ENCODE measurements at places on chromosomes 3 and 15.

GRCh38 chr3:194279701-194280360, 71.3 kb downstream of the CPN2 start:
- DNase-seq = no peak

GRCh38 chr15:45414215-45414885, 36.0 kb upstream of the GATM start:
- no peak for DNase-seq

GRCh38 chr15:80990955-80991354, 1.3 kb upstream of the MESD start:
- no peak for DNase-seq

DNA sequence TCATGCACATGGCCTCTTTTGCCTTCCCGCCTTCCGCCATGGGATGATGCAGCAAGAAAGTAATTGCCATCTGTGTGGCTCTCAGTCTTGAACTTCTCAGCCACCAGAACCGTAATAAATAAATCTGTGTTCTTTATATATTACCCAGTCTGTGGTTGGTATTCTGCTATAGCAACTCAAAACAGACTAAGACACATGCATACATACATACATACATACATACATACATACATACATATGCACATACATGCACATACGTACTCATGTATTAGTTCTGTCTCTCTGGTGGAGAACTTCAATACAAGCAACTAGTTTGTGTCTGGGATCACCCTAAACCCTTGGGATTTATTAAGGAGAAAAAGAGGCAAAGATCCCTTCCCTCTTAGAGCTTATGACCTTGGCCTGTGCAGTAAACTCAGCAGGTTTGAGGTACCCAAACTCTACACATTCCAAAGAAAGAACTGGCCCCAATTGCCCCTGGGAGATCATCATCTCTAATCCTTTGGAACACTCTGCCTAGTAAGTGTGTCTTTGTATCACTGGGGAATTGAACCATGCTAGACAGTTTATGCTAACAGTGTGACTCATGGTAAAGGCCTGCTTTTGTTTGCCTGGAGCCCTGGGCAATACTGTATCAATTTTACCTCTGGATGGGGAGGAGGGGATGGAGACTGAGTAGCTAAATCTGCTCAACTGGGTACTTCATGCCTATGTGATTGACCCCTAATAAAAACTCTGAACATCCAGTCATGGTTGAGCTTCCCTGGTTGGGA, 115.6 kb upstream of the LMCD1 start:
- no peak for DNase-seq

GRCh38 chr15:93043621-93044300, 45.2 kb downstream of the RGMA start:
- DNase-seq = no peak

DNA sequence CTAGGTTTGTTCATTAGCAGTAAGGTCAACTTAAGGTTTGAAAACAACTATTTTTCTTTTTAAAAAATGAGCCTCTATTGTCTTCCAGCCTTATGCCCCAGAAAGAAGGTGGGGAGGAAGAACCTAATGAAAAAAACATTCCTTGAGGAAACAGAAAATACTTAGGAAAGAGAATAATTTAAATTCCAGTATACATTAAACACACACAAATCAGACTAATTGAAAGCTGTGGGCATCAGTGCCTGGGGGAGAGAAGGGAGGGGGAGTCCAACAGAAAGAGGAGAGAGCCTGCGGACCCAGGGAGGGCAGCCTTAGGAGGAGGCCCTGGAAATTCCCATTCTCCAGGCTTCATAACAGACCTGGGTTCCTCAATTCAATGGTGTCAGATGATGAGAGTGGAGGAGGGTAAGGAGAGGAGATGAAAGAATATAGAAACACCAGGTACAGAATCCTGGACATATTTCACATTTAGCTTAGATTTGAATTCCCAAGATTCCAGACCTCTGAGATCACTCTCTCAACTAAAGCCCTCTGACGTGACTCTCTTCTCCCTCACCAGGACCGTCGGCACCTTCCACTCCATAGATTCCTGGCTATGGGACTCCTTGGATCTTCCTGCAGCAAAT, 320.5 kb upstream of the UMPS start:
- no peak for DNase-seq

DNA sequence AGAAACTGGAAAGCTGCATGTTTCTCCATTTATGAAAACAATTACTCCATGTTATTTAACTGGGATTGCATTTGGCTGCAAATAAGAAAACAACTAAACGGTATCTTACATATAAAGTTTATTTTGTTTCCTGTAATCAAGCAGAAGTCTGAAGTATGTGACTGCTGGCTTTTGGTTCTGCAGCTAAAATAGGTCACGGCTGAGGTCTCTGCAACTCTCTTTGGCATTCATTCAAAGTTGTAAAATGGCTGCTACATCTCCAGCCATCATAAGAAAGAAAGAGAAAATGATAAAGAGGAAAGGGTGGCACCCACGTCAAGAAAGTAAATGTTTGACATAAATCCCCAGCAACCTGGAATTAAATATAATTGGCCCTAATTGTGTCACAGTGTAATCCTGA, 406.1 kb downstream of the TBC1D5 start:
- no peak for DNase-seq

- no peak for DNase-seq
These were observed 1088.9 kb downstream of the NAALADL2 start for GRCh38 chr3:175948041-175948440.

- no peak for DNase-seq
These were observed 85.0 kb upstream of the XCR1 start for GRCh38 chr3:46112296-46112695.

DNA sequence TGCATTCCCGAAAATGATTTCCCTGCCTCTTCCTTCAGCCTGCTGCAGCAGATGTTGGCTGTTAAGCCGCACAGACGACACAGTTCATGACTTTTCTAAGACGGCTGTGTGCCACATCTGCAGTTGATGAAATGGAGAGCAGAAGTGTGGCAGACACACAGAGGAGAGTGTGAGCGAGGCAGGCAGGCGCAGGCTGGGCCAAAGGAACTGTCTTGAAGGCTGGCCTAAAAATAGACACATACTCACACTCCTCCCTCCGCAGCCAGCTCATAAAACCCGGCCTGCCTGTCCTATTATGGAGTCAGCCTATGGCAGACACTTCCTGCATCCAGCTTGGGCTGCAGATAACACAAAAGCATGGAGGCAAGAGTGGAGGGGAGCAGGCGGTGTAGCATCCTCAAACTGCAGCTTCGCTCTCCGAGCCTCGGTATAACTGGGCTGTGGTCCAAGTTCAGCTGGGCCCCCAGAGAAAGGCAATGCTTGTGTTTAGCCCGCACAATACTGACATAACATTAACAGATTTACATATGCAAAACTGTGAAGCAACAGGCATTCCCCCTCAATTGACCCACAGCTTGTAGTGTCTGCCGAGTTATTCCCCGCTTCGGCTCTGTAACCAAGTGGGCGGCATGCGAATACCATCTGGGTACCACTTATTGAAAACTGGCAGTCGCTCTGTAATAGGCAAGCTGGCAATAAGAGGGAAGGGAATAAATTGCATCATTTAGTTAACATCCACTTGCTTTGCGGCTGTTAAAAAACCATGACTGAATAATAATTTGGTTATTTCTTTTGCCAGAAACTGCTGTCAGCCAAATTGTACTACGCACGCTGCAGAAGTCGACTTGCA, 40.8 kb downstream of the FOXP1 start:
- peak; percentile 53 for DNase-seq

DNA sequence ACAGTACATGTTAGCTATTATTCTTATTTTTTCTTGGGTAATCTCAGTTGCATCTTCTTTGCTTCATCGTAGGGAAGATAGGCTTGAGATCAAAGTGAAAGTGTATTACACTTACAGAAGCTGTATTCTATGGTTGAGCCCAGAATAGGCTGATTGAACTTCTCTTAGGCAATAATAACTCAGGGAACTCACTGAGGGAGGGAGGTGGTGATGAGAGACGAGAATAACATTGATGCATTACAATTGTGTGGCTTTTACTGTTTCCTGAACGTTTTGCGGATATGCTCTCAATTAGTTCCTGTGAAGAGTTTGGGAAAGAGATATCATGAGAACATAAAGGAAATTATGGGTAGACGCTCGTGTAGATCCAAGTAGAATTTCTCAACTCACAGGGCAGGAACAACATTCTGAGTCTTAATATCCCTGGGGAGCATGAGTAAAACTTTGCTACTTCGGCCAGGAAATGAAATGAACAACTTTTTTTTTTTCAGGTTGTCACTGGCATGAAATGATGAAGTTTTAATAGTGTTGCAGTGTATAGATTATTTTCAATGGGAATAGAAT, 302.2 kb downstream of the TUSC7 start:
- no peak for DNase-seq

DNA sequence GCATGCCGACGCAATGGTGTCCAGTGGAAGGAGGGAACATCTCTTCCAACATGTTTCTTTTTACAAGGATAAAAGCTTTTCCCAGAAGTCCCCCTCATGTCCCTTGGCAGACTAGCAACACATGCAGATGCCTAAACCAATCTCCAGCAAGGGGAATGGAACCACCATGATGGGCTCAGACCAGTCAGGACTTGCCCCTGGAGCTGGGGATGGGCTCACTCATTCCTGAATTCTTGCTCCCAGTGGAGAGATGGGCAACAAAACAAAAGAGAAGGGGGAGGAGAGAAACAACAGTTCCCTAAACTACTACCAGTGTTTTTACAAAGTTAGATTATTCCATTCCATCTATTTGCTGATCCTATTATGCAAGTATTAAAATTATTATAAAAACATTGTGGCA, 76.8 kb upstream of the OXTR start:
- no peak for DNase-seq

DNA sequence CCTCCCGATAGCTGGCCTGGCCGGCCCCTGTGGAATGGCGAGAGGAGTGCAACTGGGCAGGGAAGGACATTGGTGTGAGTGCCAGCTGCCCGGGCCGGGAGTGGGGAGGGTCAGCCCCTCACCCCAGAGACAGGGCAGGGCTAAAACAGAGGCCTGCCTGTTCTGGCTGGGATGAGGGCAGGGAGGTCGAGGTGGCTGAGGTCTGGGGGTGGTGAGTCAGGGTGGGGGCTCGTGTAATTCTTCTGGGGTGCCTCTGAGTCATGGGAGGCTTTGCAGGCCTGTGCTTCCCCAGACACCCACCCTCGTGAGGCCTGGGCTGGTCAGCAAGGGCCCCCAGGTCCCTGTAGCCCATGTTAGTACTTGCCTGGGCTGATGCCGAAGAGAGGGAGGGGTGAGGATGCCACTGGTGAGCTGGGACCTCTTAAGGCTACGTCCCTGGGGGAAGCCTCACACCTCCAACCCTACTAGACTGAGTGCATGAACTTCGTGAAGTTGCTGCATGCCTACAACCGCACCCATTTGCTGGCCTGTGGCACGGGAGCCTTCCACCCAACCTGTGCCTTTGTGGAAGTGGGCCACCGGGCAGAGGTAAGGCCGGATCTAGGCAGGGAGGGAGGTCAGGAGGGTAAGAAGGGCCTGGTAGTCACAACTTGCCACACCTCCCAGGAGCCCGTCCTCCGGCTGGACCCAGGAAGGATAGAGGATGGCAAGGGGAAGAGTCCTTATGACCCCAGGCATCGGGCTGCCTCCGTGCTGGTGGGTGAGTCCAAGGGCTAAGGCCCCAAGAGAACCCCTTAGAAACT, 1.7 kb downstream of the SEMA3B start:
- DNase-seq = no peak

DNA sequence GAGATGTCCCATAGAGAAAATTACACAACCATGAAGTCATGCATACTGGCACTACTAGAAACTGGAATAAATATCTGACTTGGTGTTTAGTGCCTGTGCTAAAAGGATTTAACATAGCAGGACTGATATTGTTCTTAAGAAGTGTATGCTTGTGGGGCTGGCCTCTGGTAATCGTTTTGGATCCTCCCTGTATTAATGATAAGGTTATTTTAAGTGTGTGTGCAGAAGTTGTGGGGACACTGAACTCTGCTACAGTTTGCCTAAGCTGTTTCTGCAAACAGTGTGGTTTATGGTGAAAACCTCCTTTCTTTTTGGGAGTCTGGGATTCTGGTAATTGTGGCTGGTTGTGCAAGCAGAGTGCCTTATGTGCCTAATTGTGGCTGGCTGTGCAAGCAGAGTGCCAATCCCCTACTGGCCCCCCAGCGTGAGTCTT, 120.8 kb downstream of the CLASP2 start:
- no peak for DNase-seq

DNA sequence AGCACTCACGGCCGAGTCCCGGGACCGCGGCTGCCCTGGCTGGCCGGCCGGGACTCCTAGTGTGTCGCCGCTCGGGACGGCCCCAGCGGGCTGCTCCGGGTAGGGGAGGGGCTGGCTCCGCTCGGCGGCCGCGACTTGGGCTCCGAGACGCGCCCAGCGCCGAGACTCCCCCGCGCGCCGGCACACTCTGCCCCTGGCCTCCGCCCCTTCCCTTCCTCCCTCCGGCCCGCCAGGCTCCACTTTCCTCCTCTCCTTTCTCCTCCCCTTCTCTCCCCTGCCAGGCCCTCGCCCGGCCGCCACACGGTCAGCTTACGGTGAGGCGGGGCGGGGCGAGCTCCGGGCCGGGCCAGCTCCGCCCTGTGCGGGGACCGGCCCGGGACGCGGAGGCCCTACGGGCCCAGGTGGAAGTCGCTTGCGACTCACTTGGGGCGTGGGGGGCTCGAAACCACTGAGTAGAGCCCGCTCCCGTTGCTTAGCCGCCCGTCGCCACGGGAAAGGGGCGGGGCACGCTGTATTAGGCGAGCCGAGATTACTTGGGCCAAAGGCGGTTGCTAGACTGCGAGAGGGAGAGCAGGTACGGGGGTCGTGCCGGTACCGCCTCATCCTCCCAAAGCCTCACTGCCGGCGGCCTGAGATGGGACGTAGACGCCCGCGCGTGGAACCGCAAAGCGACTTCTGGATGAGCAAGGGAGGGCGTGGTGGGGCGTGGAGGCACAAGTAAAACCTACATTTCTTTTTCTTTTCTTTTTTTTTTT, at the start of gene ITGB5:
Gene ITGB5, minus strand, starts transcription at position 189 of the 755 bp plus-strand sequence. CDS start 365 bp downstream, outside the sequence.
- DNase-seq = no peak

DNA sequence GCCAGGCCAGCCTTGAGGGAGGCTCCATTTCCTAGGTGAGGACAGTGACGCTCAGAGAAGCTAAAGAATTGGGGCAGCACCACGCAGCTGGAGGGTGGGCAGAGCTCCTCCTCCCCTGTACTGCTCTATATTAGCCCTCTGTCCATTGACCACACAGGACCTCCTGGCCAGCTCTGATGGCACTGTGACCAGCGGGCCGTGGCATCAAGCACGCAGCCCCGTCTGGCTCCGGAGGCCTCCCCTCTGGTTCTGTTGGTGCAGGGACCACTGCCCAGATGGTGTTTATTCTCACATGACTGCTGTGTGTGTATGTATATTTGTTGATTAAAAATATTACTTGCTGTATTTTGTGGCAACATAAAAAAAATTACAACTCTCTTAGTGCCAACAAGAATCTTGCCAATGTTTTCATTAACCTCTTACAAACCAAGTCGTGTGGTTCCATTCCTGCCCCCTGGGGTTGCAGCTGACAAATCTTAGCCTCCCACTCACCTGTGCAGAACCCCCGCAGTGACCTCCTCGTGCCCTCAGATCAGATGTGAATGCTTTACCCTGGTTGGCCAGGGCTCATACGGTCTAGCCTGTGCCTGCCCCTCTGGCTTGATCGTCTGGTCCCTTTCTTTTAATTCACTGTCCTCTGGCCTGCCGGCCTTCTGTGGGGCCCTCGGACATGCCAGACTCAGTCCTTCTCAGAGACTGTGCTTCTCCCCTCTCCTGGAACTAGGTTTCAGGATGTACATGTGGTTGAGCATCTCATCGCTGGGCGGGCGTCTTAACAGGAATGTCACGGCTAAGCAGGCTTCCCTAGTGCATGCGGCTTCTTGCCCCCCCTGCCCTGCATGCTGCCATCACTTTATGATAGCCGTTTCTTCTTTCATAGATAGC, 14.8 kb downstream of the CHCHD6 start:
- DNase-seq = no peak

All from CD4-positive, alpha-beta T cell treated with Interferon gamma for 1 hour (primary cell).